ENCODE measurements at places on chromosomes 12 and 14. TPM values are rescaled to one million over a fixed set of nuclear protein-coding genes. Genes with fewer than 3 reads are reported as not detected.

DNA sequence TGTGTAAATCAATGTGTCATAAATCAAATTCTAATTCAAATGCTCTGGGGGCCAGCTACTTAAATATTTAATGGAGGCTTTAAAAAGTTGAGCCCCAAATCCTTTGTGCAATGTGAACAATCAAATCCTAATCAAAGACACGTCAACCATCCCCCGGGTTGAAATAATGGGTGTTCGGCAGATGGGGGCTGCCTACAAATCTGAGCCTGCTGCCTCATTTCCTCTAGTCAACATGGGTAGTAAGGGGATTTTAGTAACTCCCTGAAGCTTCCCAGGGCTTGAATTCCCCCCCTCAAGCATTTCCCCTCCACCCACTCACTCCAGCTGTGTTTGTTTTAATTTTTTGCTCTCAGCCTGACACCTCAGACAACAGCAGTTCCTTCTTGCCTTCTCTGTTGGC is 37.8 kb downstream of the SRRM4 start:
- DNase-seq, result no peak

The ST8SIA1 gene
- 5.3 TPM for polyA plus RNA-seq

DNA sequence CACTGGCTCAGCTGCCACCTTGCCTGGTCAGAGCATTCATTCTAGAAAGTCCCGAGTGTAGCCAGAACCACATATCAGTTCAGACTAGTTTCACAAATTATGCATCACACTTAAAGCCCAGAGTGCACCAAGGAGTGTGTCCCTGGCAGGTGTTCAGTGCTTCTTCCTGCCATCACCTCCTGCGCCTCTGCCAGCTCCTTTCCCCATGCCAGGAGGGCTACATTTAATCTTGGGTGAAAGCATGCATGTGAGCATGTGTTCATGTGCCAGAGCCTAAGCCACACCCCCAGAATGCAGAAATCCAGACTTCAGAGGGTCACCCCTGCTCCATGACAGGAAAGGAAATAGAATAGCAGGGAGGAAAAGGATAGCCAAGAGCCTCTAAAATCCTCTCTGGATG is 381.6 kb downstream of the DPF3 start:
- no peak for DNase-seq

DNA sequence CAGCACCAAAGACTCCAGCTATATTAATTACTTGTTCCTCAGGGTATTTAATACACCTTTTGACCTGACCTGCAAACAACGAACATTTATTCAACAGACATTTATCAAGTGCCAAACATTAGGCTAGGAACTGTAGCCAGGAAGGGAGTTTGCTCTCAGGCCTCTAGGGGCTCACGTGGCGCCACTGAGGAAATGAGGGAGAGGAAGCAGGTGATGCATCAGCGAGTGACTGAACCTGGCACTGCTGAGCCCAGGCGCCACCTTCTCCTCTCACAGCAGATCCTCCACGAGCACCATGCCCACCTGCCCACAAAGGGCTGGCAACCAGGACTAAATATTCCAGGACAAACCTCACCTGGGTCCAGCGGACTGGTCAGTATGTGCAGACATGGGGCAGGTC is 50.2 kb downstream of the SETD3 start:
- DNase-seq, result no peak

- DNase-seq, result no peak
Observed at GRCh38 chr14:77603654-77604255, 12.7 kb downstream of the SPTLC2 start.

DNA sequence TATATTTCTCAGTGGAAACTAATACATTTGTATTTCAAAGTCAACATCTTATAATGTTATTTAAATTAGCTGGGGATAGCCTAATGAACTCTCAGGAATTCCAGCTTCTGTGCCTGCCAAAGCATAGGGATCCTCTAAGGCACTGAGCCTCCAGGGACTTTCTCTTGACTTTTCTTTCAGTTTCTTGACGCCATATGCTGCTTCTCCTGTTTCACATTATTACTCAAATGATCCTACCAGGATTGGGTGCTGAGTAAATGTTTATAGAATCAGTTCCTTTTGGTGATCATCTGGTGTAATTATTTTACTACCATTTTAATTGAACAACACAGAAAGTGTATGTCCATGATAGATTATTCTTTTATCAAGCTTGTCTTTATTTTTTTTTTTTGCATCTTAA is 7.9 kb downstream of the METTL25 start:
- no peak for DNase-seq

The TARBP2 gene
- 57.0 TPM for polyA plus RNA-seq

DNA sequence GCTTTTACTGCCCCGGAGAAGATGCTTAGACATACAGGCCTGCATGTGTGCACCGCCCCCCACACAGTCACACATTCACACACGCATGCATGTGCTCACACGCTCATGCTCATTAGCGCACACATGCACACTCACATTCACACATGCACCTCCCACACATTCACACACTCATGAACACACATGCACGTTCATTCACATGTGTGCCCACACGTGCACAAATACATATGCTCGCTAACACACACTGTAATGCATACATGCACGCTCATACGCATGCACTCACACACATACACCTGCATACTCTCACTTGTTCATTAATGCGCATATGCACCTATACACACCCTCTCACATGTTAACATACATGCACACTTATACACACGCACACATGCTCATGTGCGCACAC is 21.9 kb downstream of the TMEM132C start:
- no peak for DNase-seq

DNA sequence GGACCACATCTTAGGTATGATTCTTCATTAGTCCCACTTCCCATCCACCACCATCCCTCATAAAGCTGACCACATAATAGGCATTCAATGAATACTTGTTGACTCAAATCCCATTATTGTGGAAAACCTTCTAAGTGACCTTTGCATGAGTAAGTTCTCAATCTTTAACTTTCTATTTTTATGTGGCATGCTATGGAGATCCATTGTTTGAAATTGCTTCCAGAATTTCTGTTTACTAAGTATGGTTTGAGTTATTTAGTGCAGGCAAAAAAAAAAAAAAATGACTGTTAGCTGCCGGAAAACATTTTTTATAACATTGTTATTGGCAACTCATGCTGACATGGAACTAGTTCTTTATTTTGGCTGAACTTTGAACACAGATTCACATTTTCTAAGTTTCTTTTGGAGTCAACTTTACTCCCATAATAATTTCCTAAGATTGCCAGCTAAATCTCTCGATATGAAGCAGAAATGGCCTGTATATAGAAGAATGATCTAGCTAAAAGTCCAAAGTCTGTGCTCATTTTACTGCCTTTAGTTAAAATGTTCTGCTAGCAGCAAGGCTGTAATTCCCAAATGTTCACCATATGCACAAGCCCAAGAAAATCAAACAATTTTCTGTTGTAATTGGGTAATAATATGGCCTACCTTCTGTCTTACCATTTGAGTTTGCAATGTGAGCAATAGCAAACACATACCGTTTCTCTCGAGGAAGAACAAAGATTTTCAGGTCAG is 77.9 kb downstream of the PTGER2 start:
- DNase-seq, result no peak

The BDKRB1 gene
- 0.31 TPM for polyA plus RNA-seq

DNA sequence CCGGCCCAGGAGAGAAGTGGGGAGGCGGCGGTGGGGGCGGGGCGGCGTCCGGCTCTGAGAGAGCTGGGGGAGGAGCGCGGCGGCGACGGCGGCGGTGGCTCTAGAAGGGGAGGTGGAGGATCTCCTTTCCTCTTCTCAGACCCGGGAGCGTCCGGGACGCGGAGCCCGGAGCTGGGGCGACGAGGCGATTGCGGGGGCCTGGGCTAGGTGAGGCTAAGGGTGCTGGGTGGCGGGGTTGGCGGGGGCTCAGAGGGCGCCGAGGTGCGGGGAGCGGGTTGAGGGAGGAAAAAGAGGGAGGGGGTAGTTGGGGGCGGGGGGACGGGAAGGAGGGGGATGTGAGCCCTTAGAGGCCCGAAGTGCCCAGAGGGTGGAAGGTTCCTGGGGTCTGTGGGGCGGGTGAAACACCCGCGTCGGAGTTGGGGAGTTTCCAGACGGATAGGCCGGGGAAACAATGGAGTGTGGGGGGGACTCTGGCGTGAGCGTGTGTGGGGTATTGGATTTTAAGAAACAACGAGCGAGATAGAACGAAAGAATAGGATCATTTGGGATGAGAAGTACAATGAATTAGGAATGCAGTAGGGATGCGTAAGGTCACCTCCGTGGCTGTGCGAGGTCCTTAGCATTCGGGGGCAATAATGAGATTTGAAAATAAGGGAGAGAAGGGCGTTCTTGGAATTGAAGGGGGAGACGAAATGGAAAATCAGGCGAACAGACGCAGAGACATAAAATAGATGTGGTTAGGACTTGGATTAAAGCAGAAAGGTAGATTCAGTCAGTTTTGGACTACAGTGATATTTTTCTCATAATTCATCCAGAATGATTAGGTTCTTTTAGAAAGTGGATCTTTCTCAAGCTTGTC is at the start of gene SPATS2:
SPATS2 (plus strand) TSS at position 82 of the 859 bp plus-strand sequence. CDS start 93,551 bp downstream, outside the sequence.
- no peak for DNase-seq

DNA sequence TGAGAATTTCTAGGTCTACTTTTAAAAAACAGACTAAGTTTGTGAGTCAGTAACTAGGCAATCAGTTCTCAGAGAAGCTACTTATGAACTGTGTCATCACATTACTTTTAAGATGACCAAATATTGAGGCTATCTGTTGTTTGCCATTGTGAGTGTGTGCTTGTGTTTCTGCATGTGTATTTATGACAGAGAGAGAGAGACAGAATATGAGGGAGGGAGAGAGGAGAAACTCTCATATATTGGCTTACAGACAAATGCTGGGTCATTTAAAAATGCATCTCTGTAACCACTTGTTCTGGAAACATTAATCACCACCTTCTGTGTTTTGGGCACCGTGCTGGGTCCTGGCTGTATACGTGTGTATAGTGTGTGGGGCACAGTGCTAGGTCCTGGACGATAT is 161.5 kb upstream of the FRMD6 start:
- DNase-seq, result no peak

DNA sequence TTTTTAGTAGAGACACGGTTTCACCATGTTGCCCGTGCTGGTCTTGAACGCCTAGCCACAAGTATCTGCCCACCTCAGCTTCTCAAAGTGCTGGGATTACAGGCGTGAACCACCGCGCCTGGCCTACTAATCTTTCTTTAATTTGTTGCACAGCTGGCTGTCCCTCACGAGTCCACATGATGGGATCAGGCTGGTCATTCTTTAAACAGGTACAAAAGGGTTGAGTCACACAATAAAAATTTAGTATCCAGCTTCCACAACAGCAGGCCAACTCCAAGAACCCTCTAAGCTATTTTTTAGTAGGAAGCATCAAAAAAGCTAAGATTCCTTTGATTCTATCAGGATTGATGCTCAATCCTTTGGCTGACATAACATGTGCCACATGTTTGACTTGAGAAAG is 17.8 kb downstream of the SINHCAF start:
- no peak for DNase-seq

The BAG5 gene
- polyA plus RNA-seq, result 33.4 TPM

- no peak for DNase-seq
Observed at GRCh38 chr12:11891754-11892386, 178.9 kb upstream of the BCL2L14 start.

- DNase-seq, result no peak
Observed at GRCh38 chr12:62517887-62518286, 51.3 kb downstream of the MON2 start.

- no peak for DNase-seq
Observed at GRCh38 chr12:3127832-3128231, 50.7 kb downstream of the TSPAN9 start.

The PSMC6 gene
- polyA plus RNA-seq, result 120 TPM

DNA sequence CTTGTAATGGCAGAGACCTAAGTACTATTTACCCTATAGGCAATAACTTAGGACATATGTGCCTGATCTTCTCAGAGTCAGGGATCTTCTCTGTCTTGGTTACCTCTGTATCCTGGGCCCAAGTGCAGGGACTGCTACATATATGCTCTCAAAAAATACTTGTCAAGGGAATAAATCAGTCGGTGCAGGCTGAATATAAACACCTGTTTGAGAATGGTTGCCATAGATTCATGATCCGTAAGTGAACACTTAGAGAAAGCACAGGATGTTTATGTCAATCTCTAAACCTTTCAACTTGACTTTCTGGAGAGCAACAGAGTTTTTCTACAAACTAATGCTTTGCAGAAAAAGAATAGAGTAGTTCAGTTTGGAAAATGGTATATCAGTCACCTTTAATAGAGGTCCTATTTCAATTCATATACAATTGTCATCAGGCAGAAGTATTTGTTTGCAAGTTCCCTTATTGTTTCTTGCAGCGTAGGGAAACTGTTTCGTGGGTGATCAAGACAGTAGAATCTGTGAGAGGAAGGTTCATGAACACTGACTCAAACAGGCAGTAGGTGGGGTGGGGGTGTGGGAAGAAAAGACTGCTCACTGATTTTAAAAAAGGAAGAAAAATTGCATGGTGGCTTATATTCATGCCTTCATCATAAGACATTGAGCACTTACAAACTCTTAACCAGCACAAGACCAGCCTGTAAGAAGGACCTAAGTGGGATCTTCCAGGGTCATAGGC is 6.0 kb upstream of the UBE2N start:
- DNase-seq, result no peak

GRCh38 chr14:75783602-75784313 is 122.7 kb downstream of the TTLL5 start:
- DNase-seq, result no peak

The SLC6A15 gene
- 0.61 TPM for polyA plus RNA-seq

The DNAJC22 gene
- polyA plus RNA-seq, result 22.6 TPM

DNA sequence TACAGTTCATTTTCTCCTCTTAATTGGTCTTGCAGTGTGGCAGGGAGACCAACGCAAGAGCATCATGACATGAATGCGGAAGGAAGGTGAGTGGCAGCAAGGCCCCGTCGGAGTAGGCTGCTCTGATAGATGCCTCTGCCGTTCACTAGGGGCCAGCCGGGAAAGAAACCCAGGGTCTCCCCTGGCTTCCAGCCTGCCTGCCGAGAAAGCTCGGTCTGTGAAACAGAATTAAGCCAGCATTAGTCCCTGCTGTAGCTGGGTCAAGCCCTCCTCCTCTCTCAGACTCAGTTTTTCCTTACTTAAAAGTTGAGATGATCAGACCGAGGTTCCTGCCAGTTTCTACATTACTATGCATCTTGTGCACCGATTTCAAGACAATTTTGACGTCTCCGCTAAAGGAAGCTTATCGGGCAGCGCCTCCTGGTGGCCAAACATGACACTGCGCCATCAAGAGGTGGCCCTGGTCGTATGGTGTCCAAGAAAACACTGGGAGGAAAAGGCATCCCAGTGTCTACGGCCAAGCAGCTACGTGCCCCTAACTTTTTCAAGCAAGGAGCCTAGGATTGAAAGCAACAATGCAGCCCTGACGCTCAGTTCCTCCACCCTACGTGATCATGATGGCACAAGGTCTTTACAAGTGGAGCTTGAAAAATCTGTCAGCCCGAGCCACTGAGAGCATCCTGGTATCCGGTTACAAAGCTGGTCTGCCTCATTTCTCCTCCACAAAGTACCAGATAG is 131.6 kb downstream of the KSR2 start:
- peak; percentile 59 for DNase-seq

The C1QL4 gene
- polyA plus RNA-seq, result 1.1 TPM

- no peak for DNase-seq
Observed at GRCh38 chr12:108438667-108439066, 76.4 kb upstream of the FICD start.

The RD3L gene
- polyA plus RNA-seq, result not detected

GRCh38 chr14:31880935-31881334 is 196.2 kb upstream of the ARHGAP5 start:
- no peak for DNase-seq

The LGMN gene
- 121 TPM for polyA plus RNA-seq

- no peak for DNase-seq
Observed at GRCh38 chr12:18859400-18859799, 121.5 kb downstream of the CAPZA3 start.

Measured in right renal pelvis (tissue), 4 donors.